ENCODE measurements at places on chromosomes 1 and 21. TPM values are rescaled to one million over a fixed set of nuclear protein-coding genes. Genes with fewer than 3 reads are reported as not detected.

WNT2B gene
- total RNA-seq = 12.0 TPM

DNA sequence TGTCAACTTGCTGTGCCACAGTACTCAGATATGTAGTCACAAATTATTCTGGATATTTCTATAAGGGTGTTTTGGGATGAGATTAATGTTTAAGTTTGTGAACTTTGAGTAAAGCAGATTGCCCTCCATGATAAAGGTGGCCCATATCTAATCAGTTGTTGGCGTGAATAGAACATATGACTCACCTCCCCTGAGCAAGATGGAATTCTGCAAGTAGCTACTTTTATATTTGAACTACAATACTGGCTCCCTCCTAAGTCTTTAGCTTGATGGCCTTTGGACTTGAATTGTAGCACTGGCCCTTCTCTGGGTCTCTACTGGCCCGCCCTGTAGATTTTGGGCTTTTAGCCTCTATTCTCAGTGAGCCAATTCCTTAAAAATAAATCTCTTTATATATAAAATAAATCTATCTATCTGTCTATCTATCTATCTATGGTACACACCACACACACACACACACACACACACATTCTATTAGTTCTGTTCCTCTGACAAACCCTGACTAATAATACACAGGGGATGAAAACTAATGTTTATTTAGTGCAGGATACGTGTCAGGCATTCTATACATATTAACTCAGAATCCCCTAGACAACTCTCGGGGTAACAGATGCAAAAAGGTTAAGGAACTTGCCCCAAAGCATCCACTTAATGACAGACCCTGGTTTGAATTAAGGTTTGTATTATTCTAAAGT, 37.9 kb upstream of the PDC start:
- no peak for DNase-seq

C1orf94 gene
- total RNA-seq = not detected

- DNase-seq = no peak
Observed at GRCh38 chr1:53755874-53756273, 16.9 kb upstream of the GLIS1 start.

GRCh38 chr1:53104289-53104913, 38.0 kb downstream of the SLC1A7 start:
- DNase-seq = no peak

DNA sequence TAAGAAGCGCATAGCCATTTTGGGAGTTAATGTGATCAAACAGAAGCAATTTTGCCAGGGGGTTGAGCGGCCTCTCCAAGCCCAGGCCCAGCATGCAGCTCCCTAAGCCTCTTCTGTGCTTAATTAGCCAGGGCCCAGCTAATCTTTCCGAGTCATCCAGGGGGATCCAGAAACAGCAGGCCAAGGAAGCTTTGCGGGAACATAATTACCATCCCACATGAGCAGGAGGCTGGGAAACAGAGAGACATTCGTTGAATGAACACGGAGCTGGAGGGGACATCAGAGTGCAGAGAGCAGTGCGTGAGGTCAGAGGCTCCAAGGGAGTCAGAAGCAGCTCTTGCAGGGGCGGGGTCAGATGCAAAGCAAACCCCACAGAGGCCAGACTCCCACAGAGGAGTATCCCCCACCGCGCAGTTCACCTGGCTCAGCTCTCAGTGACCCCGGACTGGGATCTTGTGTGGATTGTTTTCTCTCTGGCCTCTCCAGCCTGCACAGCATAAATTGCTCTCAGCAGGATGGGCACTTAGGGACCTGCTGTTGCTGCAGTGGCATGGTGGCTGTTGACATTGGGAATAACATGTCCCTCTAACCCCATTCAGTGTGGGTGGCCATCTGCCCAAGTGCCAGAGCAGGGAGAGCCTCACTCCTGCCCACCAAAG, 657.4 kb downstream of the AJAP1 start:
- no peak for DNase-seq

AIRE gene
- total RNA-seq = not detected

- no peak for DNase-seq
Observed at GRCh38 chr1:238487931-238488330, 597.2 kb upstream of the ZP4 start.

Data from MG63 (cell line).